Activated CD4-positive, alpha-beta memory T cell treated with anti-CD3 and anti-CD28 coated beads for 36 hours (primary cell): ENCODE measurements at places on chromosomes 4 and X.

- H3K4me3 ChIP-seq, result no peak overlapping the region
- no peak overlapping the region for H3K27ac ChIP-seq
- no peaks in the 10 kb centered on the region for H3K27me3 ChIP-seq
Measured at GRCh38 chrX:48794911-48795515, 6.9 kb upstream of the HDAC6 start.

DNA sequence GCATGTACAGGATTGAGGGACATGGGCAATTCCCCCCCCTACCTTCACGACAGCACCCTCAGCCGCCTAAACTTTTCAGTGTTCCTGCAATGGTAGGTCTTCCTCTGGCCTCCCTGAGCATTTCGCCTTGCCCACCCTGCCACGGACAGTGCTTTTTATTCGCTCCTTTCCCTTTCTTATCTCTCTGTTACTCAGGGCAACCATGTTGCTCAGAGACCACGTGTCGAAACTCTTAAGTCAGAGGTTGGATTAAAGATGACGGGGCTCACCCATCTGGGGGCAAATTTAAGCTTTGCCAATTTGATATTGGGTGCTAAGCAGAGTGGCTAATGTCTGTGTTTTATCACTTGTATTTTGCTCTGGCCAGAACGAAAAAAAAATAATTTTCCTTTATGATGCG is 20.4 kb downstream of the TENM3 start:
- H3K4me1 ChIP-seq, result no peaks in the 10 kb centered on the region
- DNase-seq, result no peak
- H3K4me3 ChIP-seq, result no peak overlapping the region
- H3K36me3 ChIP-seq, result no peaks in the 10 kb centered on the region

DNA sequence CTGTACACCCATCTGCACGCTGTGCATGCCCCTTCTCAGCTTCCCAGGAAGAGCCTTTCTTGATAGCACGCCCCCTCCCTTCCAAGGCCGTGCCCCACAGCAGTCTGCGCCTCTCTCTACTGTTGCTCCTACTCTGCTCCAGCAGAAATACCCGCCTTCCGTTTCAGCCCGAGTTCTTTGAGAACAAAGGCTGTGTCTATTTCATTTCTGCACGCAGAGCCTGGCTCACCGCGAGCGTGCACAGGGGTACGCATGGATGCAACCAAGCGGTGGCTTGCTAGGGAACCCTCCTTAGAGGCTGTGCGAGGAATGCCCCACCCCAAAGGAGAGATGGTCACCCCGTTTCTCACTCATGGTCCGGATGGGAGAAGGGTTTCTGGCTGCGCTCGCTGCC is 485 bp downstream of the AADAT start:
- no peaks in the 10 kb centered on the region for H3K36me3 ChIP-seq
- peak overlapping the region; percentile 13 for H3K4me3 ChIP-seq
- H3K27me3 ChIP-seq, result peaks cover 37% of the 10 kb centered on the region
- DNase-seq, result no peak
- H3K27ac ChIP-seq, result no peak overlapping the region

- no peak overlapping the region for H3K4me3 ChIP-seq
- H3K36me3 ChIP-seq, result peaks cover 2% of the 10 kb centered on the region
- no peak overlapping the region for H3K27ac ChIP-seq
Measured at GRCh38 chrX:110153896-110154295, 151.0 kb downstream of the TMEM164 start.

DNA sequence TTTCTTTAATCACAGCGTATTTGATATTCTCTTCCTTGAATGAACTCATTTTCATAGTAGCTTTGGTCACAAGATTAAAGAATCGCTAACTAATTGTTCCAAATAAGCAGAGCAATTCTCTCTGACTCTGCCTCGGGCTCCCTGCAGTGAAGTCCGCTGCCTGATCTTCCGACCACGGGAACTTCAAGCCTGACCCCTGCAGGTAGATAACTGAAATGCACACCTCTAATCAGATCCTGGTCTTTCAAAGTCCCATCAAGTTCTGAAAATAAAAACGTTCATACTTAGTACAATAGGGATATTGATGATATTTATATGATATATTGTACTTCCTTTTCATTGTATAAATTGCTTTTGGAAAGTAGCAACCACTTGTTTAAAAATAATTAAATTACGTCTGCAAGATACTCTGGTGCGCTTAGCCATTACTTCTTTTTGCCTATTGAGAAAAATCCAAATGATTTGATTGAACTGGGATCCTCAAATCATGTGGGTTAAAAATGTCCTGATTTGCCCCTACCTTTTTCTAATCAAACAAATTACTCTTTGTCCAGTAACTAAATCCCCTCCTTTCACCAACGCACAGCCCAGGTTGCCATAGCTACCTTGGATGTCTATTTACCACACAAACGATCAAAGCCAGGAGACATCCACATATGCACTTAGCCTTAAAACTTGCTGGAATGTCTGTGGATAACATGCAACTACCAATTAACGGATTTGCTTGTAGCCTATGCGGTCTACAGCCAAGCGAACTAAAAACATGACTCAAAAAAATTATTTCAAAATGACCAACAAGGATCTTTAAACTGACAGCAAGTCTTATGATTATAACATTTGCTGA is 4.2 kb downstream of the MID1 start:
- no peak for DNase-seq
- peaks cover 4% of the 10 kb centered on the region for H3K4me1 ChIP-seq
- no peaks in the 10 kb centered on the region for H3K36me3 ChIP-seq
- H3K27ac ChIP-seq, result no peak overlapping the region
- H3K4me3 ChIP-seq, result no peak overlapping the region

DNA sequence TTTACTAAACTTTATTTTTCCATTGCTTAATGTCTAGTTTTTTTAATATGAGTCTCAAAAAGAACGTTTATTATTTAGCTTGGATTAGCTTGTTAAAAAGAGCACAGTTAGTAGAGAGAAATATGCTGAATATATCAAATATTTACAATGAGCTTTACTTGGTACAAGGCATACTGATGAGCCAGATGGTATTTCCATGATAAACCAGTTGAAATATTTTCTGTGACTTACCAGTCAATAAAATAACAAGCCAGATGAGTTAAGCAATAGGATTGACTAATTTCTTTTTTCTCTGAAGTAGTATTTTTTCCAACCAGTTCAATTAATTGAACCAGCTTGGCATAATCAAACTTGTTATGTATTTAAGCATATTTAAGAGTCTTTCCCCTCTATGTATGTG is 134.1 kb downstream of the KLHL34 start:
- H3K4me1 ChIP-seq, result no peaks in the 10 kb centered on the region
- no peak overlapping the region for H3K27ac ChIP-seq
- DNase-seq, result no peak
- H3K4me3 ChIP-seq, result no peak overlapping the region
- no peaks in the 10 kb centered on the region for H3K36me3 ChIP-seq

DNA sequence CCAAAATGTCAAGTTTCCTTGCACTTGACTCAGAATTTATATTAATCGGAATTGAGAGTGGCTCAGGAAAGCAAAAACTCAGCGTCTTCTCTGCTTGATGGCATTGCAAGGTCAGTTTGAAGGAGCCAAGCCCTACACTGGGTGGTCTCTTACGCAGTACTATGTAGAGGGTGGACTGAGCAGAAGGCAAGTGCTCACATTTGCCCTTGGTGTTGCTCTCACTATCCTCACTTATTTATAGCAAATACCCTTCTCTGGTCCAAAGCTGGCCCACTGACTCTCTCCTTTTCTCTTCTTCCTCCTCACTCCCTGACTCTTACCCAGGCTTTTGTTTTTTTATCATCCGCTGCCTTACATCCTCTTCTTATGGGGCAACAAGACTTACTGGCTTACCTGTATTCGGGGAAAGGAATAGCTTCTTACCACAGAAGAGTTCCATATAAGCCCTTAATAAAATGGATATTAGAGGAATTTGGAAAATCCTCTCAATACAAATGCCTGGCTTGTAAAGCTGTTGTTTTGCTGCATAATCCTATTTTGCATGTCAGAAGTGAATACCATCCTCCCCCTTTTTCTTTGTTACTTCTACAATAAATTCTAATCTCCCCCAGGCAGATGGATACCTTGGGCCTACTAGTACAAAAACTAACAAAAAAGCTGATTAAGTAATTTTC is 24.8 kb upstream of the GATB start:
- H3K4me3 ChIP-seq, result no peak overlapping the region
- no peak overlapping the region for H3K27ac ChIP-seq
- peaks cover 14% of the 10 kb centered on the region for H3K4me1 ChIP-seq
- peaks cover 6% of the 10 kb centered on the region for H3K27me3 ChIP-seq

DNA sequence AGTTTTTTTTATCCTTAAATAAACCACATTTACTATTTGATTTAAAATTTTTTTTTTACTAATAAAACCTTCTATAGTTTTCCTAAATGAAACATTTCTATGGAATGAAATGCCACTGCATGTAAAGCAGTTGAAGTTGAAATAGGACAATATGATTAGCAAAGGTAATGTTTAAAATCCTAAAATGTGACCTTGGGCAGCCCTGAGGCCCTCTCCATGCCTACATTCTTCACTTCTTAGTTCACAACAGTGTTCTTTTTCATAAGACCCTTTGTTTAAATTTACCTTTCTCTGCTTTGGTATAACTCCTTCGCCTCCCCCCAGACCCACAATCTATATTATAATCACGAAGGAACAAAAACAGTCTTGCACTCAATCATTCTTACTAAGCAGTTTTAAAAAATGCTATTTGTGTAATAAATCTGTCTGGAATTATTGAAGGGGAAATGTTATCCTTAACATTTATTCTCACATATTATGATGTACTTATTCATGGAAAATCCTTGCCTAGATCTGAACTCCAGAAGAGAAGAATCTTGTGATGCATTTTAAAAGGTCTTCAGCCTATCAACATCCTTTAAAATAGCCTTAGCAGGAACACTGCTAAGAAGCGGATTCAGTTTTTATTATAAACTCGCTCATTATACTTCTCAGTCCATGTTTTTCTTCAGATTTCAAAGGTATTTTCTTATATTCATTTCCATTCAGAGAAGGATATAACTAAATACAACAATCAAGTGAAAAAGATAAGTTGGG is 124.6 kb upstream of the NAP1L5 start:
- H3K36me3 ChIP-seq, result no peaks in the 10 kb centered on the region
- DNase-seq, result no peak
- peak overlapping the region; percentile 87 for H3K4me3 ChIP-seq
- peaks cover 38% of the 10 kb centered on the region for H3K4me1 ChIP-seq
- peak overlapping the region; percentile 28 for H3K27ac ChIP-seq
- no peaks in the 10 kb centered on the region for H3K27me3 ChIP-seq
